Omental fat pad (tissue), 4 donors: ENCODE measurements at places on chromosomes 5 and 9.
A peak's percentile ranks its signal among the peaks of the same experiment; 100 is the strongest.

GRCh38 chr9:19660019-19660418, 128.8 kb downstream of the SLC24A2 start:
- DNase-seq: no peak

GRCh38 chr5:170105642-170106611, at the start of gene FOXI1:
Gene FOXI1 (plus strand): TSS chr5:170105897. CDS start chr5:170105958, 61 bp downstream.
- no peak for DNase-seq

GRCh38 chr5:100794844-100795243, 108.2 kb downstream of the ST8SIA4 start:
- DNase-seq: no peak

- no peak for DNase-seq
Observed at GRCh38 chr5:168291964-168292785, 730 bp downstream of the WWC1 start.

DNA sequence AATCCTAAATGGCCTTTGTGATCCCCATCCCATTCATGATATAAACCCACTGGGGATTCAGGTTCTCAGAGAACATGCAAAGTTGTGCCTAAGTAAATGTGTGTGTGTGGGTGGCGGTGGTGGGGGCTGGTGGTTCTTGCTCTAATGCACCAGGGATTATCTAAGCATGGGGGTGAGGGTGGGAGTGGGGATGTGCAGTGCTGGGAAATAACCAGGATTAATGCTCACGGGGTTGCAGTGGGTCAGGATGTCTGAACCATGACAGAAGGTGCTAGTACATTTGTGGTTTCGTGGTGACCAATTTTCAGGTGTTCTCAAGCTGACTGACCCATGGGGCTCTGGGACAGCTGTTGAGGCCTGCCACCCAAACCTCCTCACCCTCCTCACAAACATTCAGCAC, 101.0 kb downstream of the ZNF608 start:
- DNase-seq: no peak

DNA sequence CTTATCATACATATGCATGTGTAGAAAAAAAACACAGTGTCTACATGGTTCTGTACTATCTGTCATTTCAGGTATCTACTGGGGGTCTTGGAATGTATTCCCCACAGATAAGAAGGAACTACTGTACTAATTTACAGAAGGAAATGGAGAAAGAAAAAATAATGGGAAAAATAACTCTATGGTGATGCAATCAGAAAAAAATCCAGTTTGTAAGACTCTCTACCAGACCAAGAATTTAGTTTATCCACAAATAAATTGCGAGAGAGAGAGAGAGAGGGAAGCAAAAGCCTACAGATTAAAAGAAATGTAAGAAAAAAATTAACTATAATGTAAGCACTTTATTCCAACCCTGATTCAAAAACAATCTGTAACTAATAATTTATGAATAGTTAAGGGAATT, 708.6 kb upstream of the ZNF608 start:
- DNase-seq: no peak

DNA sequence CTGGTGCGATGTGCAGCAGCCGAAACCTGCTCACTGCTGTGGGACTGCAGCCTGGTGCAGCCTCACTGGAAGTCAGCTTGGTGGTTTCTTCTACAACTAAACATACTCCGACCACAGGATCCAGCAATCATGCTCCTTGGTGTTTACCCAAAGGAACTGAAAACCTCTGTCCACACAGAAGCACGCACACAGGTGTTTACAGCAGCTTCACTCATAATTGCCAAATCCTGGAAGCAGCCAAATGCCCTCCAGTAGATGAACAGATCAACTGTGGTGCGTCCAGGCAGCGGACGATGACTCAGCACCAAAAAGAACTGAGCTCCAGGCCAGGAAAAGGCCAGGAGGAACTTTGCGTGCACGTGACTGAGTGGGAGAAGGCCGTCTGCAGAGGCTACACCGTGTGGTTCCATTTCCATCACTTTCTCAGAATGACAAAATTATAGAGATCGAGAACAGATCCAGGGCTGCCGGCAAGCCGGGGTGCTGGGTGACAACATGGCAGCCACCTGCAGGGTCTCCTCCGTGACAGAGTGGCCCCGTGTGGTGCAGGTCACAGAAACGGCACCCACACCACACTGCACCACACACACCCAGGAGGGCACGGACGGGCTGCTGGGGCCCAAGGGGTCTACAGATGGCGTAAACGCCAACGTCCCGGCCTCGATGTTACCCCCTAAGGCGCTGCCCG, 23.1 kb upstream of the NSMF start:
- no peak for DNase-seq

GRCh38 chr9:111900858-111901612, 4.4 kb downstream of the UGCG start:
- DNase-seq: no peak

DNA sequence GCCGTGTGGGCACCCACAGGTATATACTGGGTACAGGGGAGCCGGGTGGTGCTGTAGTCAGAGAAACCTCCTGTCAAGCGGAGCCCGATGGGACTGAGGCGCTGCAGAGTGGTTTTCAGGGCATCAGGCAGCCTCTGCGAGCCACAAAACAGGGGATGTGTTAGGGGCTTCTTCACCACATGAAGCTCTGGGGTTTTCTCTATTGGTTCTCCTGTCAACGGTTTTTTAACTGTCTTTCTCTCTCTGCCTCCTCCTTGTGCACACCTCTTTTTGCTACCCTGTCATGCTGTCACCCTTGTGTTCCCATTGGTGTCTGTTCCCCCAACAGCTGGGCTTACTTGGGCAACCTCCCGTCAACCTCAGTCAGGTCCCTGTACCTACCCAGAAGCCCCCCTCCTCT, 19.9 kb downstream of the RALGPS1 start:
- DNase-seq: no peak

DNA sequence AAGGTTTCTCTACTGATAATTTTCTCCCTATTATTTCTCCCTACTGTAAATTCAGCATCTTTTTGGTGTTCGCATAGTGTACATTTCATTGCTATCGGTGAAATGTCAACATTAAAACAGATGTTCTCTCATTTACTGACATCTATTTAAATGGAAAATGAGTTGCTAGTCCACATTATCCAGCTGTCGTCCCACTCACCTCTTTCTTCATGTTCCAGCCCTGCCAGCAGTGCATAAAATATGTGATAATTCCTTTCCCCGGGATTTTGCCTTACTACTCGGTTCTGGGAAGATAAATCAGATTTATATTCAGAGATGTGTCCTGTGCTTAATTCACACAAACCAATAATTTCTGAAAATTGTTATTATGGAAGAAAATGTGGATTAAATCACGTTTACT, 155.8 kb downstream of the MYO10 start:
- no peak for DNase-seq

- DNase-seq: no peak
Observed at GRCh38 chr5:83877911-83878706, 157.5 kb upstream of the HAPLN1 start.

DNA sequence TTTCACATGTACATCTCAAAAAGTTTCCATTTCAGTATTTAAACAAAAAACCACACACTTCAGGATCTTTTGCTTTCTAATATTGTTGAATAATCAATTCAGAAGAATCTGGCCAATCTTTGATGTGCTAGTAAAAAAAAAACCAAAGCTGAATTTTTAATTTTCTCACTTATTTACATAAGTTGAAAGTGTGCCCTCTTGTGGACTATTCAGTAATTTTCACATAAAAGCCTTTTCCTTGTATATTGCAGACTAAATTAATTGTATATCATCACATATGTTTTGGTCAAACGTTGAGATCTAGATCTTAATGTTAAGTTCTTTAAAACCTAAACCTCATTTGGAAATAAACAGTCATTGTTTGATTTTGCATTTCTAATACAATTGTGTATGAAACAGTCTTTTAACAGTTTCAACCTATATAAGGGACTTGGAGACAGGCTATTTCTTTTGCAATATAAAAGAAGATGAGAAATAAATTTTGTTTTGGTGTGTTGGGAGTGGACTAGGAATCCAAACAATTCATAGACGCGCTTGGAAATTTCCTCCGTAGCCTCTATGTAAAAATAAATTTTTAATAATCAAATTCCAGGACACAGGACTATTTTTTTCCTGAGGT, 68.1 kb downstream of the NIPBL start:
- no peak for DNase-seq

DNA sequence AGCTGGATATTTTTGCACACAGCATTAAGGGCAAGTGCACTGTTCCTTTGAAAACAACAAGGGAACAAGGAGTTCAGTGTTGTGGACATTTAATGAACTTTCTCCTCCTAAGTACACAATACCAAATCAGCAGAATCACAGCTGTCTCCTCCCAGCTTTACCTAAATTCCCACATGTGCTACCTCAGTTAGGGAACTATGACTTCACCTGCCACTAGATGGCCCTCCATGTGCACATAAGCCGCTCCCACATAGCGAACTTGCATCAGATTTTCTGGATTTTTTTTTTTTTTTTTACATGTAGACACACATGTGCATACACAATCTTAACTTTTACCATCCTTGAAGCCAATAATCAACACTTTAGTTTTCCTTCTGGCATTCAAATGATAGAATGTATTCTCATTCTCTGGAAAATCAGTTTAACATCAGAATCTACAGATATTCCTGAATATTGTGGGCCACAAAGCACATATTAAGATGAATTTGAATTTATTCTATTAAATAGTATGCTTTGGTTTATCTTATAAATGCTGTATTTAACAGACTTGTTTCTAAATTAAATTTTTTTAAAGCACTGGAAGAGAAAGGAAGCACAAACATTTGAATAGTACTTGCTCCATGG, 123.6 kb downstream of the PALM2AKAP2 start:
- no peak for DNase-seq

GRCh38 chr5:39430461-39430860, 5.7 kb upstream of the DAB2 start:
- DNase-seq: no peak

GRCh38 chr5:122078116-122079110, at the start of gene LOX:
Gene LOX (minus strand): TSS chr5:122078259. CDS start chr5:122077985, 274 bp downstream.
- DNase-seq: peak; percentile 31

GRCh38 chr9:99867536-99867935, 38.9 kb upstream of the STX17 start:
- DNase-seq: no peak

DNA sequence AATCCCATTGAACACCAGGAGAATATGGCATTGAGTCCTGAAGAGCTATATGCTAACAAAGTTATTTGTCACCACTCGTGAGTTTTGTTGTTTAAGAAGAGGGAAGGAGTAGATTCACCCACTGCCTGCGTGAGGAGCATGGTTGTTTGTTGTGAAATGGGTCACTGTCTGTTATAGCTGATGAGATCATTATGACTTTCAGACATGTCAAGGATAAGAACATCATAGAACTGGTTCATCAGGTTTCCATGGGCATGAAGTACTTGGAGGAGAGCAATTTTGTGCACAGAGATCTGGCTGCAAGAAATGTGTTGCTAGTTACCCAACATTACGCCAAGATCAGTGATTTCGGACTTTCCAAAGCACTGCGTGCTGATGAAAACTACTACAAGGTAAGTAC, 76.9 kb downstream of the SYK start:
- DNase-seq: no peak

GRCh38 chr5:149432911-149433401, 53.9 kb upstream of the IL17B start:
- DNase-seq: no peak

- DNase-seq: no peak
Observed at GRCh38 chr5:90570034-90570433, 11.4 kb downstream of the ADGRV1 start.

DNA sequence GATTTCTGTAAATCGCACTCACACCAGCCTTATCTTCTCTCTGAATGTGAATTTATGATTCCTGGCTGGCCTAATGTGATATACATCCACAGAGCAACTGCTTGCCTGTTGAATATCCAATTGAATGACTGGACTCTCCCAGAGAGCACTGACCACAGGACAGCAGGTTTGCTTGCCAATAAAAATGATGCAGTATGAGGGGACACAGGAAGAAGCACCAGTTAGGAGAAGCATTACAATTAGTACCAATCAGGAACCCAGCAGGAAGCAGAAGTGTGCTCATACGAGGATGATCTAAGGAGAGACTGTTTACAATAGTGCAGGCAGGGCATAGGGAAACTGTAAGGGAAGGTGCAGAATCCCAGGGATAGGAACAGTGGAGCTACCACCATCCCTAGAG, 127.2 kb upstream of the ZNF366 start:
- DNase-seq: no peak

GRCh38 chr5:9329125-9329524, 216.8 kb downstream of the SEMA5A start:
- DNase-seq: no peak

GRCh38 chr9:16335788-16336580, 534.5 kb downstream of the BNC2 start:
- DNase-seq: peak; percentile 60

DNA sequence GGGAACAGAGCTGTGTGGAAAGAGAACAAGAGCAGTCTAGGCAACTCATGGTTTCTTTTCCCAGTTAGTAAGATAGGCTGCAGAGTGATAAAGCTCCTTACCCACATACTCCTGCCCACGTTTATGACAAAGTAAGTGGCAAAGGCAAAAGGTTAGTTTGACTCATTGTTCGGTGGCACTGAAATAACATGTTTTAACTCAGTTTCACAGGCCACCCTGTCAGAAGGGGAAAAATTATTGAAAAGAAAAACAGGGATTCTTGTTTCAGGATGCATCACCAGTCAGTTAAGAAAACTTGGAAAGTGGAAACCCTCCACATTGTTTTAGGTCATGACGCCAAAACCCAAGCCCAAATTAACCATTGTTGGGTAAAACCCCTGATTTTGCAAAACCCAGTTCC, 22.3 kb upstream of the DAB2 start:
- DNase-seq: no peak

DNA sequence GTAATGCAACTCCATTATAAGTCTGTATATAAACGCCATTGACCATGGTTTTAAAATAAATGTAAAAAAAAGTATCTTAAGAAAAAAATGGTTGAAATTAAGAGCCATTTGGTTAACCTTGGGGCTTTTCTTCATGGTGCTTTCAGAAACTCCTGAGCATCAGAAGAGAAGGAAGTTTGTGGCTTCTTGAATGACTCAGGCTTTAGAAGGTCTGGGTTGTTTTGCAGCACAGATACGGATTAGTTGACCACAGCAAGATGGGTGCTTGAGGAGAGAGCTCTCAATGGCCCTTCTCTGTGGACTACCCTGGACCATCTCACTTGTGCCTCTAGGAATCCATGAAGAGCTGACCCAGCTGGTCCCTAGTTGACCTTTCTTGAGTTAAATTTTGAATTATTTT, 189.5 kb downstream of the TMEM38B start:
- no peak for DNase-seq

DNA sequence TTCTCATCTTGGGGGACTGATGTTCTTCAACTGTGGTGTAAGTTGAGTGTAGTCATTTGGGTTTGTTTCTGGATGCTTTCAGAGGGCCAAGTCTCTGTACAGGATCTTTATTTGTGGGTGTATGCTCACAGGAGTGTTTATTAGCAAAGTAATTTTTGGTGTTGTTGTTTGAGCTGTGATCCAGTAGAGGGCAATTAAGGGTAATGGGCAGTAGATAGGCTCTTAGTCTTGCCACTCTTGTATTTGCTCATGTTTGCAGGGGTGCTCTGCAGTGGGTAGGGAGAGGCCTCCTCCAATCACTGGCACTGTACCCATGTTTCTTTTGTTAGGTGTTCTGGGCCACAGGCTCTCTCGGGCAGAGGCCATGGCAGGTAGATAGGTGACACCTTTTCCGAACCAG, 45.9 kb upstream of the ITGA2 start:
- no peak for DNase-seq

GRCh38 chr5:120037451-120037850, 408.1 kb downstream of the FAM170A start:
- no peak for DNase-seq

- DNase-seq: no peak
Observed at GRCh38 chr5:132438917-132439316, 51.7 kb downstream of the IRF1 start.

- no peak for DNase-seq
Observed at GRCh38 chr5:54390015-54390414, 65.5 kb upstream of the HSPB3 start.
